ENCODE measurements at places on chromosomes 4 and X.

- no peak for DNase-seq
These were observed 42.7 kb upstream of the RAPGEF2 start for GRCh38 chr4:159060161-159060560.

- no peak for DNase-seq
These were observed 99.5 kb downstream of the PPP2R2C start for GRCh38 chr4:6372649-6373525.

- DNase-seq = no peak
These were observed 428.4 kb downstream of the AFF2 start for GRCh38 chrX:148928811-148929210.

DNA sequence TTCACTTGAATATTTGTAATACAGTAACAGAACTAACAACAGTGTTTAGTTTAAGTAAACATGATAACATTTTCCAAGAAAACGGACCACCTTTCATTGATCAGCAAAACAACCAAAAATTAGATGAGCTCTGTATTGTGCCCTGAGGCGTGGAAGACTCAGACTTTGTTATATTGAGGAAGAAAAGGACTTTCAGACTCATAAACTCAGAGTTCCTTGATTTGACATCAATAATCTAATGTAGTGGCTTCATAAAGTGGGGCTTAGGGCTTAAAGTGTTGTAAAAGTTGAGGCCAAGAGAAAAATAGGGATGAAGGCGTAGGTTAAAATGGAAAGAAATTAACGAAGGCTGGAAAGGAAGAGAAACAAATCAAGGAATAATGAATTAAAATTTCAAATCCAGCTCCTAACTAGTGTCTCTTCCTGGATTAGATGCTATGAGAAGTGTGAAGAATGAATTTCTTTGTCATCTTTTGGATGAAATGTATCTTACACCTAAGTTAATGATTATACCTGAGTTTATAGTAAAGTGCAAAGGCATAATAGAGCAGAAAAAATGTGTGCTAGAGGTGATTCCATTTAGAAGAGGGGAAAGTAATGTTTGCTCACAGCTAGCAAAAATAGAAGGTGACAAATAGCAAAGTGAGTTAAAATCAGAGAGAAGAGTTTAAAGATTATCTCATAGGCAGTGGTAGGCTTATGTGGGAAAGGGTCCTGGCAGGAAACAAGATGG, 19.8 kb upstream of the GLRA2 start:
- no peak for DNase-seq

DNA sequence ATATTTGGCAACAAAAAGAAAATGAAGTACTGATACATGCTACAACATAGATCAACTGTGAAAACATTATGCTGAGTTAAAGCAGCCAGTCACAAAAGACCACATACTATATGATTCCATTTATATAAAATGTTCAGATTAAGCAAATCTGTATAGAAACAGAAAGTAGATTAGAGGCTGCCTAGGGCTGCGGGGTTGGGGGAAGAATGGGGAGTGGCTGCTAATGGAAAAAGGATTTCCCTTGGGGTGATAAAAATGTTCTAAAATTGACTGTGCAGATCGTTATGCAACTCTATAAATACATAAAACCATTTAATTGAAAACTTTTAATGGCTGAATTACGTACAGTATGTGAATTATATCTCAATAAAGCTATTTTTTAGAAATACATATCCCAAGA, 46.8 kb downstream of the NEK1 start:
- DNase-seq = no peak

DNA sequence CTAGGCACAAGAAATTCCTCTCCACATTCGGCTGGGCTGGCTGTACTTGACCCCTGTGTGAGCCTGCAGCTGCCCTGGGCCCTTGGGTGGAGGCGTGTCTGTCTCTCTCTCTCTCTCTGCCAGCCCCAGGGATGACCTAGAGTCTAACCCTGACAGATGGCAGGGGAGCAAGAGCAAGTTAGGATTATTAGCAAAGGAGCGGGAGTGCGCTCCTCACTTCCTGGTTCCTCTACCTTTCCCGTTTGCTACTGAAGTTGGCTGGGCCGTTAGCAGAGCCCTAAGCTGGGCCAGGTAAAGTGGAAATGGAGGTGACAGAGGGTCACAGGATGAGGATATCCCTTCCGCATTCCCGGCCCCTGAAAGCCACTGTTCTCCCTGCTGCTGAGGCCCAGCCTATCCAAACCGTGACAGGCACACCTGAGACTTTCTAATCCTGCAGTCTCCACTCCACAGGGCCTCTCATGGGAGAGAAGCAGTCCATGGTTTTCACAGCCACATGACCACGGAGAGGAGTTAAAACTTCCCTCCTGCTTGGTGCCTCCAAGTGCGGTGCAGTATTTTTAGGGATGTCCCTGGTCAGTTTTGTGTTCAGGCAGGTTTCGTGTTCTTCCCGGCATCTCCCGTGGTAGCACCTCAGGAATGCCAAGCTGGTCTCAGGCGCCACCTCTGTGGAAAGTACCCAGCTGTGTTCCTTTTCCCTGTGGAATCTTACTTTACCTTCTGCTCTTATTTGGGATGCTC, 79.3 kb downstream of the CLDN22 start:
- no peak for DNase-seq

DNA sequence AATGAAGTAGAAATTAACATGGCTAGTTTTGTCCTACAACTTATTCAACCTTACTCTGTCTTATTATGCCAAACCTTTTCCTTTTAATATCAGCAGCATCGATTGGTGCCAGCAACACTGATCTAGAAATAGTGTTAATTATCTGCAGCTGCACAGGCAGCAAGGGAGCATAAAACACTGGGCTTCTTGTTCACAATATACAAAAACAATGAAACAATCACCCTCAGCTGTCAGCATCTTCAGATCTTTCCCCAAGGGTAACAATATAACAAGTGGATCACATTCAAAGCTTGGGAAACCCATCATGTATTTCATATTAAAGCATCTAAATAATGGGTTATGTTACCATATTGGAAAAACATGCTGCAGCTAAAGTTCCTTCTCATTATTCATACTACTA, 238.1 kb downstream of the SPOCK3 start:
- no peak for DNase-seq

DNA sequence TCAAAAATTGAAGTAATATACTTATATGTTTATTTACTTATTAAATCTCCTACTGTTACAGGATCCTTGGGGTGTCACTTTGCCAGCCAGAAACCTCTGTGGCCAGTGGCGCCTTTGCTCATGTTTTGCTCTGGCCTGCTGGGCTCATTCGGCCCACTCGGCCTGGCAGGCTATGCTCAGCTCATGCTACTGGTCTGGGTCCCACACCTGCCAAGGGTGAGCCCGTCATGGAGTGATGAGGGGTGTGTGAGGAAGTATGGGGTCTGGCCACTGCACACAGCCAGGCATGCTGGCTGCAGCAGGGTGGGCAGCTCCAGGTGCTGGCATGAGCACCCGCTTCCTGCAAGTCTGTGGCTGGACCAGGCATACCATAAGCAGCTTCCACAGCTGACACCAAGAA, 25.1 kb downstream of the ADH7 start:
- DNase-seq = no peak

DNA sequence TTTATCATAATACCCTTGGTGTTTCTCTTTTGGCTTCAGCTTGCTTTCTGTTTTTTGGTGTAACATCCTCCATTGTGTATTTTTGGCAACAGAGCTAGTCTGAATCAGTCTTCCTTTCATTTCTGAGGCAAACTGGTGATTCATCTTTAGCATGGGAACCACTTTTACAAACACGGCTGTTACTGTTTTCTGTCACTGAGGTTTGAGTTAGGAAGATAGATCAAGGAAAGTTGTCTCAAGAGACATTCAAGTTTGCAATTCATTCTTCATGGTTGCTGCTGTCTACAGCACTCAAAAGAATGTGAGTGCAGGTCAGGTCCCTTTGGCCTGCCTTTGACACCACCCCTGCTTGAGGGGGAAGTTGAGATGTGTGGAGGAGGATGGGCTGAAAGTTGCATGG, 36.3 kb downstream of the IL21 start:
- no peak for DNase-seq

- no peak for DNase-seq
These were observed 33.8 kb upstream of the ARMCX2 start for GRCh38 chrX:101693476-101693875.

- DNase-seq = no peak
These were observed 1008.5 kb upstream of the LCORL start for GRCh38 chr4:19030048-19030447.

- no peak for DNase-seq
These were observed 74.4 kb downstream of the SOWAHB start for GRCh38 chr4:76823495-76823894.

- DNase-seq = no peak
These were observed 159.9 kb downstream of the SCFD2 start for GRCh38 chr4:53205970-53206369.

- no peak for DNase-seq
These were observed 72.6 kb downstream of the GC start for GRCh38 chr4:71711044-71711984.

Data from activated T-cell treated with anti-CD3 and anti-CD28 coated beads for 4 hours (primary cell).